ENCODE measurements at places on chromosomes 3 and 15. TPM values are rescaled to one million over a fixed set of nuclear protein-coding genes. Genes with fewer than 3 reads are reported as not detected.

The TM4SF4 gene
- not detected for total RNA-seq

The CFAP20DC gene
- total RNA-seq, result 14.0 TPM

The TKT gene
- 292 TPM for total RNA-seq

The ARPIN gene
- 5.9 TPM for total RNA-seq

The ROPN1 gene
- not detected for total RNA-seq

The HDGFL3 gene
- total RNA-seq, result 92.0 TPM

The KCTD6 gene
- 29.3 TPM for total RNA-seq

The VWA5B2 gene
- total RNA-seq, result not detected

GRCh38 chr3:150451329-150452048, 43.4 kb downstream of the TSC22D2 start:
- DNase-seq, result no peak

DNA sequence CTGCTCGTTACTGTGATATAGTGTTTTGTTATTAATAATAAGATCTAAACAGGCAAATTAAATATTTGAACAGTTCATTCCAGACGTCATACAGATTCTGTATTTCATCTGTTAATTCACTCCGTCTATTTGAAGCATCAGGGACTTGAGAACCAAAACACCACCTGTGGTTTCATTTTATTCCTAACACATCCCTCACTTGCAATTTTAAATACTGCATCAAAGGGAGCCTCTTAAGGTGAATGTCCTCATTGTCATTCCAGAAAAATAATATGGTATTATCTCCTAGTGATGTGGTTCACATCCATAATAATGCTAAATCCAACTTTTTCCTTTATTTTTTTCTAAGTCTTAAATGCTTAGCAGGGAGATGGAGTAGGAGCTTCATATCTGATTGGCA, 1390.9 kb upstream of the CADM2 start:
- DNase-seq, result no peak

DNA sequence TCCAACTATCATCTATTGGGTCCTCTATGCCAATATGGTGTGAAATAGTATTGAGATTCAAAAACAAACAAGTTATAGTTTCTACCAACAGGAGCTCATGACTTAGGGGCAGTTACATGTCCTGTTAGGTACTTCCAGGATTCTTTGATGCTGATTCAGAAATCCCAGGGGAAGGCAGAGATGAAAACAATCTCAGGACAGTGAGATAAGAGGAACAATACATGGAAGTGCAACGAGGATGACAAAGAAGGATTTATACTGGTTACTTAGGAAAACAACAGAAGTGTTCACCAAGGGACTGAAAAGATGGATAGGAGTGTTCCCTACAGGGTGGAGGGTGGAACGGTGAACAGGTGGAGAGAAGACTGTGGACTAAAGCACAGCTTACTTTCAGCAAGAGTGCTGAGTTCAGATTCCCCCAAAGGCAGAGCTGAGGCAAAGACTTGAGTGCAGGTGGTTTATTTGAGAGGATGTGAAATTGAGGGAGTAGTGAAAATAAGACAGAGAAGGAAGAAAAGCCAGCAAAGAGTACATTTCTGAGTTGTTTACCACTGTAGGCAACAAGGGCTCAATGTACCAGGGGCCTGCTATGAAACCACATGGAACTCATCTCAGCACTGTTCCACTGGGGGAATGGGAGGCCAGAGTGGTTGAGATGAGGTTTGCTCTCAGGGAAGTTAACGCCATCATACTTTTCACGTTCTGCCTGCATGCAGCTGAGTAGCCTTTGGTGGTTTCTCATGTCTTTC, 68.1 kb downstream of the TRIM69 start:
- no peak for DNase-seq

GRCh38 chr15:39919748-39920509, at the start of gene GPR176:
Gene GPR176, minus strand, starts transcription at chr15:39920266. Its CDS starts 240 bp downstream, at chr15:39920026.
- DNase-seq, result peak; percentile 76

DNA sequence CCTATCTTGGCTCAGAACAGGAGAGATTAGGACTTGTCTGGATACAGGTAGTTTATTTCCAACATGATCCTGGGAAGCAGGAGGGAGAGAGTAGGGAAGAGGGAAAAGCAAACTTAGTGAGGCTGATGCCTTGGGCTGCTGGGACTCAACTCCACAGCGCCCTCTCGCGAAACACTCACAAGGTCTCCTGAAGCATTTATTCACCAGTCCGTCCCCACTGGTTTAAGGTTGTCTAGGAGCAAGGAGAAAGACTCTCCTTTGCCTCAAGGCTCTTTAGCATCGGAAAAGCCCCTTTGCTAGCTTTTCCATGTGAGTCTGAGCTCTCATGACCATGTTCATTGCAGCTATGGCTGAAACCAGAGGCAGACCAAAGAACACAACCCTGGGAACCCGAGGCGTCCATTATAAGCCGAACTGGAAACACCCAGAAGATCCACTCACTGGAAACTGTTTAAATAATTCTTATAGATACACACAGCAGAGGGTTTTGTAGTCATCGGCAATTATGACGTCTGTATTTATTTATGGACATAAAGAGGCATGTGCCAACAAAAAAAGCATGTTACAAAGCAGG, 244.5 kb downstream of the CD47 start:
- peak; percentile 86 for DNase-seq

- peak; percentile 86 for DNase-seq
These were observed 212.5 kb upstream of the CNTN6 start for GRCh38 chr3:880371-880770.

DNA sequence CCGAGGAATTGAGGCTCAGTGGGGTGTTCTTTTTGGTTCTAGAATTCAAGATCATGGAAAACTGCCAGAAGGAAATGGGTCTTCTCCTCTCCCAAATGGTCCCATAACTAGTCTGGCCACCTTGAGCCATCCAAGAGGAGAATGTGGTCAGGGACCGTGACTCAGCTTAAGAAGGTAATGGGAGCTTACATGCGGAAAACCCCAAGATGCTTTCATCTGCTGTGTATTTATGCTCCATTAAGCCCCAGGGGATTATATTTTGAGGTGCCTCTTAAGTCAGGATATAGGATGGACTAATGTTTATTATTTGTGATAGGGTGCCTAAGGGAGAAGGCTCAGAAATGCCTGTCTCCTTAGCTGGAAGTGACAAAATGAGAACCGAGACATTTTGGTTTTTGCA, 39.2 kb upstream of the DLG1 start:
- no peak for DNase-seq

- DNase-seq, result no peak
These were observed 1469.4 kb upstream of the GBE1 start for GRCh38 chr3:83230841-83231240.

GRCh38 chr15:96412906-96413231, 82.4 kb downstream of the NR2F2 start:
- no peak for DNase-seq

- no peak for DNase-seq
These were observed 14.9 kb downstream of the KBTBD12 start for GRCh38 chr3:127929818-127930413.

DNA sequence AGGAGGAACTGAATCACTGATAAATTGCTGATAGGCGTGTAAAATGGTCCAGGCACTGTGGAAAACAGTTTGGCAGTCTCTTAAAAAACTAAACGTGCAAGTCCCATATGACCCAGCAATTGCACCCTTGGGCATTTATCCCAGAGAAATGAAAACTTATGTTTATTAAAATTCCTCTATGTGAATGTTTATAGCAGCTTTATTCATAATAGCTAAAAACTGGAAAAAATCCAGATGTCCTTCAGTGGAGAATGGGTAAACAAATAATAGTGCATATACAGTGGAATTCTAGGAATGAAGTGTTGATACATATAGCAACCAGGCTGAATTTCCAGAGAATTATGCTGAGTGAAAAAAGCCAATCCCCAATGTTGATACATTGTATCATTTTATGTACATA, 482.2 kb upstream of the PDZRN3 start:
- no peak for DNase-seq

- peak; percentile 16 for DNase-seq
These were observed 117.4 kb upstream of the ZBED2 start for GRCh38 chr3:111712294-111713167.

- DNase-seq, result no peak
These were observed 10.9 kb downstream of the AMOTL2 start for GRCh38 chr3:134363381-134363755.

DNA sequence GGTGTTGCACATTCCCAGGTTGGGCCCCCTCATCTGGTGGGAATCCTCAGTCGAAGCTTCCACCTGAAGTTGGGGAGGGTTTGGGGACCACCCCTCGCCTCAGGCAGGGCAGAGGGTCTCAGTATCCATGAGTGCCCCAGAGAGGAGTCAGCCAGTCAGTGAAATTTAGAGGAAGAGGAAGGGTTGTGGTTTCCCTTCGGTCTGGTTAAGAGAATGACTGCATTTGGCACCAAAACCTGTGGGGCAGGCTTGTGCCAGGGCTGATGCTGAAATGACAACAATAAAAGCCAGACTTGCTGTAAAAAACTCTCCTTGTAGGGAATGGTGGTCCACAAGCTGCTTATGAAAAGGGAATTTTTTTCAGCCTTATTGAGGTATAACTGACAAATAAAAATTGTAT, 22.6 kb downstream of the LMCD1 start:
- DNase-seq, result no peak

- DNase-seq, result peak; percentile 90
These were observed 10.0 kb downstream of the CMTM7 start for GRCh38 chr3:32401556-32402081.

DNA sequence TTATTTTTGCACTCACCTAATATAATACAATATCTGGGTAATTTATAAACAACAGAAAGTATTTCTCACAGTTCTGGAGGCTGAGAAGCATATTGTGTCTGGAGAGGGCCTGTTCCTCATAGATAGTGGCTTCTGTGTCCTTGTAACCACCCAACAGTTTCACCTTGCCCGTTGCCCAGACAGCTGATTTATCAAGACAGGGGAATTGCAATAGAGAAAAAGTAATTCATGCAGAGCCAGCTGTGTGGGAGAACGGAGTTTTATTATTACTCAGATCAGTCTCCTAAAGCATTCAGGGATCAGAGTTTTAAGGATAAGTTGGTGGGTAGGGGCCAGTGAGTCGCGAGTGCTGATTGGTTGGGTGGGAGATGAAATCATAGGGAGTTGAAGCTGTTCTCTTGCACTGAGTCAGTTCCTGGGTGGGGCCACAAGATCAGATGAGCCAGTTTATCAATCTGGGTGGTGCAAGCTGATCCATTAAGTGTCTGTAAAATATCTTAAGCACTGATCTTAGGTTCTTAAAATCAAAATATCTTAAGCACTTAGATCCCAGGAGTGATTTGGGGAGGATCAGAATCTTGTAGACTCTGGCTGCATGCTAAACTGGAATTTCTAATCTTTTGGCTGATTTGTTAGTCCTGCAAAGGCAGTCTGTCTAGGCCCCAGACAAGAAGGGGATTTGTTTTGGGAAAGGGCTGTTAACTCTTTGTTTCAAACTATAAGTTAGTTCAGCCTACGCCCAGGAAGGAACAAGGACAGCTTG, 33.9 kb upstream of the C15orf39 start:
- no peak for DNase-seq

- DNase-seq, result no peak
These were observed 21.1 kb downstream of the ZXDC start for GRCh38 chr3:126454437-126455198.

GRCh38 chr3:15572138-15572537, 29.2 kb downstream of the HACL1 start:
- DNase-seq, result no peak

DNA sequence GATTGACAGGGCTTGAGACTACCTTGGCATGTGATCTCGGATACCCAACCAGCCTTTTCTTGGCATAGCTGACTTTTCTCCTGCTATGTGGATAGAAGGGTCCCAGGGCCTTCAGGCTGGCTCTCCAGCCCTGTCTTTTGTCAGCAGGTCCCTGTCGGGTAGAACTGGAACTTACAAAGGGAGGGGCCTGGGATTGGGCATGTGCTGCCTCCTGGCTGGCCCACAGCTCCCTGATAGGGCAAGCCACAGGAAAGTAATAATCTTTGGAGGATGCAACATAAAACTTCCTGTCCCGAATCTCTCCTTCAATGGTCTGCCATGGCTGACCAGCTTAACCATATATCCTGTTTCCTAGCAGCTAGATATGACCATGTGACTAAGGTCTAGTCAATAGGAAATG, 89.1 kb downstream of the ABHD5 start:
- no peak for DNase-seq

GRCh38 chr3:3635109-3635508, 164.1 kb upstream of the LRRN1 start:
- DNase-seq, result no peak

- DNase-seq, result peak; percentile 82
These were observed 1588.2 kb downstream of the SI start for GRCh38 chr3:163490119-163490518.

DNA sequence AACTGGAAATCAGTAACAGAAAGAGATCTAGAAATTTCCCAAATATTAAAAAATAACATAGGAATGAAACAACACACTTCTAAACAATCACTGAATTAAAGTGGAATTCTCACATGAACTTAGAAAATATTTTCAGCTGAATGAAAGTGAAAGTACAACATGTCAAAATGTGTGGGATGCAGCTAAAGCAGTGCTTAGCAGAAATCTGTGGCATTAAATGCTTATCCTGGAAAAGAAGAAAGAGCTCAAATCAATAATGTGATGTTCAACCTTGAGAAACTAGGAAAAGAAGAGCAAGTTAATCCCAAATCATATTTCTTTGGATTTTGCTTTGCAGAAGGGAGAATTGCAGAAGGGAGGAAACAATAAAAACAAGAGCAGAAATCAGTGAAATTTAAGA, 98.2 kb upstream of the NR2E3 start:
- DNase-seq, result no peak

GRCh38 chr3:126078866-126079265, 5.1 kb downstream of the SLC41A3 start:
- no peak for DNase-seq

DNA sequence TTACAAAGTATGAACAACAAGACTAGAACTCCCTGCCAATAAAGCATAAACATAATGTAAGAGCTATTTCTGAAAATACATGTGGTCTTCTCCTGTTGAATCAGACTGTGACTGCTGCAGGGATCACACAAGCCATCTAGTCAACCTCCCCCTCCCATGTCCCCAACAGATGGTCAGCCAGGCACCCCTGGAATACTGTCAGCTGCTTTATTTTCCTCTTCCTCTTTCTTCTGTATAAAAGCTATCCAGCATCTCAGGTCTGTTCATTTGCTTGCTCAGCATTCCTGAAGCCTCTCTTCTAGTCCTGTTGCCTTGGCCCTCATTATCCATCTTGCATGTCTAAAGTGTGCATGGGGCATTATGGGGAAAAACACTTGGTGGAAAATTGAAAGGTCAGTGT, 6.5 kb upstream of the MINDY4B start:
- no peak for DNase-seq

DNA sequence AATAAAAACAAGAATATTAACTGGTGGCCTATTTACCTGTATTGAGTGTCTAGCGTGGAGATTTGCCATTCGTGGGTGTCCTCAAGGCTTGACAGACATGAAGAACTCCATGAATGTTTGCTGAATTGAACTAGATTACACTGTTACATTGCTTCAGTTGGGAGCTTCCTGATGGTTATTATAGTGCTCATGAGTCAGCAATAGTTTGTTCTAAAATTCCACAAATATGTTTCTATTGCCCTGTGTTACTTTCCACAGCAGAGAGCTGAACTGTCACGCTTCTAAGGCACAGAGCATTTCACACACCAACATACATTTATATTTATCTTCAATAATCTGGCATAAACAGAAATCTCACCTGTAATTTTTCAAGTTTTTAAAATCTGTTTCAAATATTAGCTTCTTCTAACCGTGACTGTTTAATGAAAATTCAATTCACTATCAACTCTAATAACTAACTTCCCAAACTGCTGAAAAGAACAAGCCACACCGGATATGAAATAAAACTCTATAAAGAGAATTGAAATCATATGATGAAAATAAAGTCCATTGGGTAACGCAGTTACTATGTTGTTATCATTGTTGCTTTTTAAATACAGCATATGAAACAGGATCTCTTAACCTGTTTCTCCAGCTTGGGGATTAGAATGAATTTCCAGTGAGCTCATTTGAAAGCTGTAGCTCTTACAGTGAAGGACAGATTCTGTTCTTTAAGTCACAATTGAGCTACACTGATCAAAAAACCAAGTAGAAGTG, 61.2 kb upstream of the MCF2L2 start:
- no peak for DNase-seq
